CD4-positive, alpha-beta T cell treated with Interleukin-2 at 100 ng/mL for 4 hours (primary cell): ENCODE measurements at places on chromosomes 3 and 15.

- no peak for DNase-seq
Observed at GRCh38 chr15:38238311-38238710, 14.3 kb upstream of the SPRED1 start.

GRCh38 chr3:11555881-11556633 lies 87.7 kb downstream of the VGLL4 start:
- no peak for DNase-seq

- no peak for DNase-seq
Observed at GRCh38 chr15:57503911-57504598, 87.6 kb upstream of the MYZAP start.

- no peak for DNase-seq
Observed at GRCh38 chr3:7340795-7341194, 479.9 kb downstream of the GRM7 start.

DNA sequence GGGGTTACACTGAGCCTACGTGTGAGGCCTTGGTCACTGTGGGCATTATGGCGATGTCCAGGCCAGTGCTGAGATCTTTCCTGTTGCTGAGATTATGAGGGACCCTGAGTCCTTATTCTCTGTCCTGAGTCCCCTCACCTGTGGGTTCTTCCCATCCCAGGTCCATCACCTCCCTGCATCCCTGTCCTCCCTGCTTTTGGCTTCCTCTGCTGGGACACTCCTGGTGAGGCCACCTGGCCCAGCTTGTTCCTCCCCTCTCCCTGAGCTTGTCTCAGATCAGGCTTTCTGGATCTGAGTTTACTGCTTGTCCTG lies 36.1 kb downstream of the AMOTL2 start:
- DNase-seq: no peak

DNA sequence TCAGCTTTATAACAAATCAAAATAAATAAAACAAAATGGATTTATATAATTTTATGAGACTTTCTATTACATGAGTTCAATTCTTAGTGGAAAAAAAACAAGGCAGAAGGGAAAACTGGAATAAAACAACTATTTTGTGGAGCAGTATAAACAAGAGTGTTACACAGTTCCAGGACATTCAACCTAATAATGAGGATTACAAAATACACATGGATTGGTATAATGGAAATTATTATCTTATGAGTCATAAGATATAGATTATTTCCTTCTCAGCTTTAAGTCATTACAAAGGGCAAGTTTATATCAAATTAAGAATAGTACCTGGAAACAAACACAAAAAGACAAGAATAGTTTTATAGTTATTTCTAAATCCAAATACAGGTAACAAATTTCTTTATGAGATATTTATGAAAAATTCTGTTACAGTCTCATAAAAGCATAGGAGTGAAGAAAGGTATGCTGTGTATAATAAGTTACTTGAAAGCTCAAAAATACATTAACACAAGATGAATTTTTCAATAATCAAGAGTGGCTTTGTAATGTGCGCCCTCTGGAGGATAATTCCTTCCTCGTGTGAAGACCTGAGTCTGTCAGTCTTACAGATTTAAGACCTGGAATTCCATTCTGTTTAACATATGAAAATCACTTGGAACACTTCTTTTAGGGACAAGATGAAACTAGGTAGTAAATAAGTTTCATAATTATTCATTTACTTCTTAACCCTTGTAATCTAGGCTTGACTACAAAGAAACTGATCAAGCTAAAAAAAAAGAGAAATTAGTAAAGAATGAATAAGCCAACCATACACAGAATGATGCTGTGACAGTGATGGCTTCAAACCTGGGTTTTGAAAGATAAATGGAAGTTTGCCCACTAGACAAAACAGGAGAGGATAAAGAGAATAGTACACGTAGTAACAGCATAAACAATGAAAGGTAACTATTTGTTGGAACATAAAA lies 9.5 kb downstream of the COPS2 start:
- peak; percentile 48 for DNase-seq

DNA sequence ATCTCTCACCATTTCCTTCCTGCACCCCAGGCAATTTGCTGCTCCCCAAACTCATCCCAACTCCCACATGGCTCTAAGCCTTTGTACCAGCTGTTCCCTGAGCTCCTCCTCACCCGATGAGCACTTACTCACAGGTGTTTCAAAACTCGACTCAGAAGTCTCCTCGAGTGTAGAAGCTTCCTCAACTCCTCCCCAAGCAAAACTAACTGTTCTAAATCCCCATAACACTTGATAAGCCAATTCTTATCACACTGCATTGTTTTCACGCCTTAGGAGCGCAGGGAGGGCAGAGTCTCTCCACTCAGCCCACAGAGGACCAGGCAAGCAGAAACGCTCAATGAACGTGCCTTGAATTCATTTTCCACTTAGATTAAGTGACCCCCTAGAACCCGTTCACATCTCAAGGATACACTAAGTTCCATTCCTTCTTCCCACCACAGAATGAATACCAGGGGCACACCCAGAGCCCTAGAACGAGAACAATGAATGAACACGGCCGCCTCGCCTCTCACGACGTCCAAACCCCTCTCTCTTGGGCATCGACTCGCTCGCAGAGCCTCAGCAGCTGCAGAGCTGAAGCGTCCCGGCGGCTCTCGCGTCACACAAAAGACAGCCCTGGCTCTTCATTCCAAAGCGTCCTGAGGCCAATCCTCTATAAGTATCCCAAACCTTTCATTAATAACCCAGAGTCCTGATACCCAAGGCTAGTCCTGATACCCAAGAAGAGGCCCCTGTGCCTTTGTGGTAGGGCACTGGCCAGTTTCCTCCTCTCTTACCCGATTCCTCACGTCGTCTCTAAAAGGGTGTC lies 1.1 kb downstream of the RAF1 start:
- DNase-seq: peak; percentile 17

- DNase-seq: no peak
Observed at GRCh38 chr15:91146728-91147127, 46.7 kb downstream of the SV2B start.
